ENCODE measurements at places on chromosomes 2 and 18.
A peak's percentile ranks its signal among the peaks of the same experiment; 100 is the strongest.

- DNase-seq = no peak
Observed at GRCh38 chr2:64537991-64538390, 13.9 kb downstream of the AFTPH start.

- no peak for DNase-seq
Observed at GRCh38 chr2:216491793-216492596, 6.6 kb upstream of the RPL37A start.

GRCh38 chr18:69894467-69894866 lies 53.2 kb downstream of the CD226 start:
- no peak for DNase-seq

DNA sequence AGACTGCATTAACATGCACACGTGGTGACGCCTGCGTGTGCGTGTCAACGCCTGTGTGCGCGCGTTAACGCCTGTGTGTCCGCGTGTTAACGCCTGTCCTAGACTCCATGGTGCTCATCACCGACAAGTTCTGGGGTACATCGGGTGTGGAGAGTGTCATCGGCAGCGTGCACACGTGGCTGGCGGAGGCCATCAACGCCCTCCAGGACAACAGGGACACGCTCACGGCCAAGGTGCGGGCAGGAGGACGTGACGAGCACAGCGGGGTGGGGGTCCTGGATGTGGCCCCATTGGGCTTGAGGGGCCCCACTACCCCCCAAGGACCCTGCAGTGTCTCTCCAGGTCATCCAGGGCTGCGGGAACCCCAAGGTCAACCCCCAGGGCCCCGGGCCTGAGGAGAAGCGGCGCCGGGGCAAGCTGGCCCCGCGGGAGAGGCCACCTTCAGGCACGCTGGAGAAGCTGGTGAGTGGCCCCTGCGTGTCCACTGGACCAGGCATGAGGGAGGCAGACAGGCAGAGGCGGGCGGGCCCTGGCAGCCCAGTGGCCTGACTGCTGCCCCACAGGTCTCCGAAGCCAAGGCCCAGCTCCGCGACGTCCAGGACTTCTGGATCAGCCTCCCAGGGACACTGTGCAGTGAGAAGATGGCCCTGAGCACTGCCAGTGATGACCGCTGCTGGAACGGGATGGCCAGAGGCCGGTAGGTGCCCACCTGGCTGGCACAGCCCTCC lies 29.2 kb downstream of the GPC1 start:
- DNase-seq = no peak

- no peak for DNase-seq
Observed at GRCh38 chr2:236169151-236169721, 1.1 kb upstream of the GBX2 start.

DNA sequence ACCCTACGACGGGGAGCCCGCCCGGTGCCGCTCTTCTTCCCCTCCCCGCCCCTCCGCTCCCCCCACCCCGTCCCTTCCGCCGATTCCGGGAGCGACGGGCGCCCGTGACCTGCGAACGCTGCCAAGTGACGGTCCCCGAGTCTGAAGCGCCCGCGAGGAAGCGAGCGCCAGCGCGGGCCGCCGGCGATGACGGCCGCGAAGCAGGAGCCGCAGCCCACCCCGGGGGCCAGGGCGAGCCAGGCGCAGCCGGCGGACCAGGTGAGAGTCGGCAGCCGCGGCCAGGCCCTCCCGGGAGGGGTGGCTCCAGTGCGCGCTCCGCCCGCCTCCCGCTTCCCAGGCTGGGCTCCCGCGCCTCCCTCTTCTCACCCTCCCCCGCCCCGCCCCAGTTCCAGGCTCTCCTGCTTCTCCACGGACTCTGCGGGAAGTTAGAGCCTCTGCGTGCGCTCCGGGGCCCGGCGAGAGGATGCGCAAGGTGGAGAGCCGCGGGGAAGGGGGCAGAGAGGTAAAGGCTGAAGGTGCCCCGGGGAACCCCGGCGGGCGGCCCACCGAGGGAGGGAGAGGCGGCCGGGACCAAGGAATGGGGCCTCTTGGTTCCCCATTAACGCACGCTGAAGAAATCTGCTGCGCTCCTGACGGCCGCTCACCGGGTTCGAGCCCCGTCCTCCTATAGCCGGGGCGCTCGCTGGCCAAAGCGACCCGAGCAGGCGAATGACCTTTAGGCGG lies 719.5 kb downstream of the DPP10 start:
- no peak for DNase-seq

DNA sequence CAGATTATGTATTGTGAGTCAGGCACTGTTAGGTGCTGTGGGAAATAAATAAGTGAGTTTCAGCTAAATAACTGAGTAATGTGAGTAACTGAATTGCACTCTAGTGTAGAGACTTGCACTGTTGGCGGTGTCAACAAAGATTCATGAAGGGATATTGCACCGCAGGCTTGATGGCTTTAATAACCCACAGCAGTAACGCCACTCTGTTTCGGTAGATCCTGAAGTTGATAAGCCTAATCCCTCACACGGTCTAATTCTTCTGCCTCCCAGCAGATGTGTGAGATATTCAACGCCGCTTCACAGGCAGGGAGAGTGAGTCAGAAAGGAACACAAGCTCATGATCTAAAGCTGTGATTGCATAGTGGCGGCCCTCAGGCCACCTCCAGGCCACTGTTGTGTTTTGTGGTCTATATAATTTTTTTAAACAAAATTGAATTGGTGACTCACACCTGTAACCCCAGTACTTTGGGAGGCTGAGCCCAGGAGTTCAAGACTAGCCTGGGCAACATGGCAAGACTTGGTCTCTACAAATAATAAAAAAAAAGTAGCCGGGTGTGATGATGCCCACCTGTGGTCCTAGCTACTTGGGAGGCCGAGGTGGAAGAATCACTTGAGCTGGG lies 94.3 kb downstream of the LIPG start:
- peak; percentile 6 for DNase-seq

DNA sequence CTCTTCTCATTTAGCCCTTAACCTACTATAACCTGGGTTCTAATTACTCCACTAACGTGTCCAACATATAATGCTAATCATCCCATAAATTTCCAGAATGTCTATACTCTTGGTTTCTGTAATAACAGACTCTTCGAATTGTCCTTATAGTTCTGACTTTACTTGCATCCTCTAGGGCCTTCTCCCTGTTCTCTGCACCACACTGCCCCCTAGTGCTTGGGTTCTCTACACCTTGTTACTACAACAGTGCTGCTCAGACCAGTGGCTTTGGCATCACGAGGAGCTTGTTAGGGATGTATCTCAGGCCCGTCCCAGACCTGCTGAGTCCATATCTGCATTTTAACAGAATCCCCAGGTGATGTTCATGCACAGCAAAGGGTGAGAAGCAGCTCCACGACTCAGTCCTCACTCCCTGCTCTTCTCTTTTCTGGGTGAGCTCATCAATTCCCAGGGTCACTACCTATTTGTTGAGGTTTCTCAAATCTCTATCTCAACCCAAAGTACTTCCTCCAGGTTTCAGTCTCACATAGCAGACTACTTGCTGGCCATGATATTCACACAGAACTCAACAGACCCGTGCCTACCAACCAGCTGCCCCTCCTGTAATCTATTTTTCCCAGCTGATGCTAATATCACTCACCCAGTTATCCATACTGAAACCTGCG lies 14.5 kb upstream of the DDX1 start:
- peak; percentile 88 for DNase-seq

DNA sequence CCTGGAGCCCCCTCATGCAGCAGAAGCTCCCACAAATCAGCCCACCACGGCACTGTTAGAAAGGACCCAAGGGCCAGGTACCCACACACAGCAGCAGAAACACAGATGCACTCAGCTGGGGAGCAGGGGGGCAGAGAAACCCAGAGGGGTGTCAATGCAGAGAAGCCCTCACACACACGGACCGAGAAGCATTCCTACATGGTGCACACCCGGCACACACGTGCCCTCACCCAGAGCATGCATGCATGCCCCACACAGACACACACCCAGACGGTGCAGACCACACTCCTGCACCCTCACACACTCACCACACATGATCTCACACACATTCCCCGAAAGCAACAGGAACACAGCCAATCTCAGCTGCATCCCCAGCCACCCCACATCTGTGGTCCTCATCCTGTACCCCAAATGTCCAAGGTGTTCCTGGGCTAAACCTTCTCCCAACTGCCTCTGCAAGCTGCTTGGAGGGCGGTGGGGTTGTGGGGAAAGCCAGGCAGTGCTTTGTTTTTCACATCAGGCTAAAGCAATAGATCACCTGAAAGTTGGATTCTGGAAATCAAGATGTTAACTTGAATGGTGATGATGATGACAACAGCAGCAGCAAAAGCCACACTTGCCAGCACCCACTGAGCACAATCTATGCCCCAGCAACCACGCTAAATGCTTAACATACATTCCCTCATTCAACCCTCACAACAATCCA lies 102.3 kb downstream of the ZFP36L2 start:
- DNase-seq = peak; percentile 73

DNA sequence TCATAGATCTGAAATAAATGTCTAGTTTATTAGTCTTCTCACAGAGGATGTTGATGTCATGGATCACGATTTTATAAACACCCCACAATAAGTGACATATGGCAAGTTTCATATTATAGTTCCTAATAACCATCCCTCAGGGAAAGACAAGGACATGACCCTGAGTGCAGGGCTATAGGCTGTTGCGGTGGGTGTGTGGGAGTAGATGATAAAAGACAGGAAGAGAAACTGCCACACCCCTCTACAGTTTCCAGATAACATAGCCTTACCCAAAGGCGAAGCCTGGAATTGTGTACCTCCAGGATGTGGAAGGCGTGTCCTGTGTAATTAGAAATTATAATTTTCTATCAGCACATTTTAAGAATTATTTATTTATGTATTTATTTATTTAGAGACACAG lies 2.4 kb upstream of the NEDD4L start:
- DNase-seq = no peak

DNA sequence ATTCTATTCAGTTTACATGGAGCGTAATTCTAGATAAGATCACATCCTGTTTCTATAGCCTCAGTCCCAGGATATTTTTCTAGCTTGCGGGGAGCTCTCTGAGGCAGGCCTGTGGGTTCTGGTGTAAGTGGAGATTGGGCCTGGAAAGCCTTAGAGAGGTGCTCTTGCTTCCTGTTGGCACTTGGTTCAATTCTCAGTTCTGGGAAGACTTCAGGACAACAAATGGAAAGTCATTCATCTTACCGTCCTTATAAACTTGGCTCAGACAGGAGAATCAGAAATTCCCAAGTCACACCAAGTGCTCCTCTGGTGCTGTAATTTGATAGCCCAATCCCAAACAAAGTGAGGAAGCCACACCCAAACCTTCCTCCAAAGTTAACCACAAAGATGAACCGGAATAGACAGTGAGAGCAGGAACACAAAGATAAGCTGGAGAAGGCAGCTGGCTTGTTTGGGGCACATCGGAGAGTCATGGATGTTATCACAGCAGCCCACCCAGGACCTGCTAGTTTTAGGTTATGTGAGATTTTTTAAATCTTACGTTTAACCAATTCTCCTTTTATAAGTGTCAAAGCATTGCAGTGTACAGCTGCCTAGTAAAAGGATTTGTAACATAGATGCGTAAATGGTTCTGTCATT lies 144.3 kb upstream of the MAP3K20 start:
- DNase-seq = no peak

Data from DND-41 (cell line).